HFFc6 (cell line): ENCODE measurements at places on chromosomes 4 and X. TPM values are rescaled to one million over a fixed set of nuclear protein-coding genes. Genes with fewer than 3 reads are reported as not detected.
A peak's percentile ranks its signal among the peaks of the same experiment; 100 is the strongest.

DNA sequence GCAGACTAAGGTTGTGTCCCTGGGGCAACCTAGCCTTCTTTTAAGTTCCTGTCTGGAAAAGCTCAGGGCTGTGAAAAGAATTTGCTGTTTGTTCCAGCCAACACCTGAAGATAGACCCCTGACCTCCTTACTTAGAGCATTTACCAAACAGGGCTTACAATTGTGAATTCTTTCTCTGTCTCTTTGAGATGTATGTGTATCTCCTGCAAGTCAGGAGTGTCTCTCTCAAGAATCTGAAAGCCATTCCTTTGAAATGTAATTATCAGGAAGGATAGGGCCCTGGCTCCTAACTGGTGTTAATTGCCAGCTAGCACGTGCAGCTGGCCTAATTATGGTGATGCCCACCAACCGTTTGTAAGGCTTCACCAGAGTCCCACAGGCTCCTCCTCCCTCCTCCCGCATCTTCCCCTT, 18.2 kb downstream of the CCNG2 start:
- no peak overlapping the region for H3K27ac ChIP-seq
- H3K36me3 ChIP-seq = peaks cover 9% of the 10 kb centered on the region
- DNase-seq = no peak
- no peak overlapping the region for H3K4me3 ChIP-seq

DNA sequence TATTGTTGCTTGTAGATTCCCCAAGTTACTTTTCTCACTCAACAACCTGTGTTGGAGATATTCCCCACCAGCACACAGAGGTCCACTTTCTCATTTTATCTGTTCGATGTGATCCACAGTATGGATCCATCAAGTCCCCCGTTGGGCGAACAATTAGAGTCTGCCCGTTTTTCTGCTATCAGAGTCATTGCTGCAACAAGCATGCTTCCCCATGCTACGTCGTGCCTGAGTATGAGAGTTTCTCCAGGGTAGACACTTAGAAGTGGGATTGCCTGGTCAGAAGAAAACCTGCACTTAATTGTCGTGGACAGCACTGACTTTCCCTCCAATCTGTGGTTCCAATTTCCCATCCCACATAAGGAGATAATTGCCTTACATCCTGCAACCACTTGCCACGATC, 62.7 kb upstream of the SHOX start:
- H3K4me1 ChIP-seq = no peaks in the 10 kb centered on the region
- DNase-seq = no peak
- H3K27ac ChIP-seq = no peak overlapping the region
- no peaks in the 10 kb centered on the region for H3K36me3 ChIP-seq
- no peak overlapping the region for H3K4me3 ChIP-seq
- H3K27me3 ChIP-seq = peaks cover 4% of the 10 kb centered on the region

- H3K27me3 ChIP-seq = peaks cover 5% of the 10 kb centered on the region
- H3K36me3 ChIP-seq = no peaks in the 10 kb centered on the region
- no peak for DNase-seq
- no peaks in the 10 kb centered on the region for H3K4me1 ChIP-seq
Observed at GRCh38 chrX:10280071-10280470, 123.3 kb downstream of the CLCN4 start.

GRCh38 chrX:54473993-54474859, 21.8 kb downstream of the FGD1 start:
- H3K27ac ChIP-seq = no peak overlapping the region; the same call in 1 of the 2 replicates
- no peak overlapping the region for H3K4me3 ChIP-seq
- DNase-seq = no peak
- H3K36me3 ChIP-seq = no peaks in the 10 kb centered on the region; the same call in 1 of the 2 replicates

- peak overlapping the region; percentile 64 for H3K27ac ChIP-seq
- H3K36me3 ChIP-seq = no peaks in the 10 kb centered on the region
- H3K27me3 ChIP-seq = no peaks in the 10 kb centered on the region
- peaks cover 45% of the 10 kb centered on the region for H3K4me1 ChIP-seq
- peak overlapping the region; percentile 51 for H3K4me3 ChIP-seq
Observed at GRCh38 chrX:31223817-31224216, 152.0 kb upstream of the FTHL17 start.

- no peaks in the 10 kb centered on the region; the same call in 1 of the 2 replicates for H3K4me1 ChIP-seq
- H3K36me3 ChIP-seq = no peaks in the 10 kb centered on the region
- no peak overlapping the region for H3K27ac ChIP-seq
- peaks cover 14% of the 10 kb centered on the region for H3K27me3 ChIP-seq
Observed at GRCh38 chr4:169841776-169842175, 84.0 kb upstream of the HPF1 start.

SPOCK3 gene
- total RNA-seq = not detected in 3 replicates

CRMP1 gene
- total RNA-seq = not detected in 3 replicates

TEX13D gene
- not detected in 3 replicates for total RNA-seq

ERAS gene
- total RNA-seq = not detected in 3 replicates

CPE gene
- total RNA-seq = not detected in 3 replicates
